ENCODE measurements at places on chromosomes 5 and 9.
A peak's percentile ranks its signal among the peaks of the same experiment; 100 is the strongest.

DNA sequence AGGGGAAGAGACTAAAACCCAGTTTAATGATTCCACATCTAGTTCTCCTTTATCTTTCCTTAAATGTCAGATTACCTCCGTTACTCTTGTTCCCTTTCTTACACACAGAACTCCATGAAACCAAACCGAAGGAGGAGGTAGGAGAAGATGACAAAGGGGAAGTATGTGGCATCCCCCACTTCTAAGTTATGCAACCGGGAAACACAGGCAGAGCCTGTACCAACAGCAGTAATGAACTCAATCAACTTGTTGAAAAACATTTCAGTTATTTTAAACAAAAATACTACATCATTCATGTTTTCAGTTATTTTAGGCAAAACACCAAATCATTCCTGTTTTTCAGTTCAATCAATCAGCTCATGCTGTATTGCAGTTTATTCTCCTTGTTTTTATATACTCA lies 101.8 kb downstream of the PCSK1 start:
- no peak for DNase-seq

- DNase-seq: no peak
These were observed 7.9 kb downstream of the SLC6A3 start for GRCh38 chr5:1437226-1437829.

GRCh38 chr5:67636850-67637524 lies 440.4 kb upstream of the CD180 start:
- DNase-seq: no peak

DNA sequence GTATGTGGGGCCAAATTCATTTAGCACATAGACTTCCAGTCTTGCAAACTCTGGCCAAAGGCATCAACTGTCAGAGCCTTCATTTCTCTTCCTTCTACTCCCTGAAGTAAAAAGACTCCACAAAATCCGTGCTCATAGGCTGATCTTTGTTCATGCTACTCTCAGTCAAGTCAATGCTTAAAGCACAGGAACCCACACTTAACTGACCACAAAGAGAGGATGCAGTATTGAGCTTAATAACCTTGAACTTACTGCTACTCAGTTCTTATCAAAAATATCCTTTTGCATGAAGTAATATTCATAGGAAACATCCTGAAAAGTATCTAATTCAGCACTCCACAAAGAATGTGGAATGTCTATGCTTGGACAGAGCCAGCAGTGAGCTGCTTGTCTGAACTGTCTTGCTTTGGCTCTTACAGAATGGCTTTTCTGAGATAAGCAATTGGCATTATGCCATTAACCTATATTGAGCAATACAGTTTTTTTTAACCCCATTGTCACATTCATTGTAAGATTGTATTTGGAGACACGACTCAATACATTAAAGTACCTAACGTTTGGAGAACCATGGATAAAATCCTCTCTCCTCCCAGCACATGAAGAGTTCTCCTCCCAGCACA lies 21.7 kb downstream of the LPAR1 start:
- DNase-seq: no peak

DNA sequence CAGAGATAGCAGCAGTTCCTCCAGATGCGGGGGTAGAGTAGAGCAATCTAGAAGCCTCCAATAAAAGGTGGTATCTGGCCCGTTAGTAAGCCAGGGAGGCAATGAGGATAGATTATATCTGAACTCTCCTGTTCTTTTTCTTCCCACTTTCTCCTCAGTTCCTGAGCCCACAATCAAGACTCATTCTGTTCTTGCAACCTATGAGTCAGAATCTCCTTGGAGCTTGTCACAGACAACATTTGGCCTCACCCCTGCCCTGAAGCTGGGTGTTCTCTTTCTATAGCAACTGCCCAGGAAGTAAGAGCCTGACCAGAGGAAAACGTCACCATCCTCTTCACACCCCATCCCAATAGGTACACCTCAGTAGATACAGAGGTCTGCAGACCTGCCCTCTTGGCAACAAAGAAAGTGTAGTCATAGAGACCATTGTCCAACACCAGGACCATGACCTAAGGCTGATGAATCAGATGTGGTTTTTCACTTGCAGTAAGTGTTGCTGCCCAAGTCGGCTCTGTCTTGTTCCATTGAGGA lies 76.3 kb upstream of the PCA3 start:
- DNase-seq: no peak

DNA sequence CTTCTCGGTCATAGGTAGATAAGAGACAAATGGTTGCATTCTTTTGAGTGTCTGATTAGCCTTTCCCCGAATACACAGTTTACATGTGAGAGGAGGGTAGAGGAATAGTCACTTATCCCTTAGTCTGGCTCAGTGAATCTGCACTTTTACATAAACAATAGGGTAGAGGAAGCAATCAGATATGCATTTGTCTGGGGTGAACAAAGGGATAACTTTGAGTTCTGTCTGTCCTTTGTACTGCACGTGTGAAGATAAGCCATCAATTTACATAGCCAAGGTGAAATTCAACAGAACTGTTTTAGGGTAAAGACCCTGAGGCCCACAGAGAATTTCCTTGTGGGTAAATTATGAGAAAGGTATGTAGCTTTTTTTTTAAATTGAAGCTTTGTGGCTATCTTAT lies 10.1 kb upstream of the IGFBPL1 start:
- DNase-seq: no peak

DNA sequence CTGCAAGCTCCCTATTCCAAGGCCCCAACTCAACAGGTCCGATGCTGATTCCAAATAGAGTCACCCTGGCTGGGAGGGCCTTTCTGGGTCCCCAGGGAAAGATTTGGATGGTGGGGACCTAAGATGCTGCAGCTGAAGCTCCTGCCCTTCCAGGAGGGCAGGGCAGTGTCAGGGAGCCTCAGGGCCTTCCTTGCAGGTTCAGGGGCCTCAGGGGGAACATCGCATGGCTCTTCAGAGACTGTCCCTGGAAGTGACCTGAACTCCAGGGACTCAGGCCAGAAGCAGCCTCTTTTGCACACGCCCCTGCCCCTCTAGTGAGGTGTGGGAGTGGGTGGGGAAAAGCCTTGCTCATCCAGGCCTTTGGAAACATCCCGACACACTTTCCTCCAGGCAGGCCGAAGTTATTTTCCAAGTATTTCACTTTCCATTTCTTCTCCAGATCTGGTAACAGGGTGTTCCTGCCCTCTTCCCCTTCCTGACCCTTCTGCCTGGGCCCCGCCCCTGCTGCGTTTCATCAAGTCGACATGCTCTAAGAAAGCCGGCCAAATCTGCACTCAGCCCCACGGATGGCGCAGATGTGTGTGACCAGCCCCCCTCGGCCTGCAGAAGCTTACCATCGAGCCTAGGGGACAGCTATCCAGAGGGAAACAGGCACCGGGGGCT lies 159.5 kb downstream of the FGF18 start:
- no peak for DNase-seq

- no peak for DNase-seq
These were observed 142.2 kb downstream of the SV2C start for GRCh38 chr5:76225336-76225735.

DNA sequence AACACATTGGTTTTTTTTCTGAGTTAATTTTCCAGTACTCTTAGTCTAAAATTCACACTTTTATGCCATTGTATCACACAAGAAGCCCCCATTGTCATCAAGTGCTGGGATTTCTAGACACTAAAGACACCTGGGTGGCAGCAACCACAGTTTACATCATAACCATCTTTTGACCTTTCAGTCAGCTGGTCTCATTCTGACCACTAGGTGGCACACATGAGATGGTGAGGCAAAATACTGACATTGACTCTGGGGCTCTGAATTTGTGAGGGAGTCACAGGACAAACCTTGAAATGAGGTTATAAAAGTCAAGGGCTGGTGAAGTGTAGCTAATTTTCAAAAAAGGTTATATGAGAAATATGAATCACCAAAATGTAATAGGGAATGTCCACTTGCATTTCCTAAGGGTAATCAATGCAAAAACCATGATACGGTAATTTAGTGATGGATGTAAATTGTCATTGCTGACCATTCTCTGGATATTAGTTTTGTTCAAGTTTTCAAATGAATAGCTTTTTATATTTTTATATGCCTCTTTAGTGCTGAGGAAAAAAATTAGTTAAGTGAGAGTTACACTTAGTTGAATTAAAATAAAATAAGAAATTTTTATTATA lies 229.4 kb downstream of the DMAC1 start:
- peak; percentile 18 for DNase-seq

- DNase-seq: no peak
These were observed 291.5 kb downstream of the SEC61B start for GRCh38 chr9:99513441-99514112.

- no peak for DNase-seq
These were observed 420.4 kb downstream of the CETN3 start for GRCh38 chr5:89988998-89989655.

DNA sequence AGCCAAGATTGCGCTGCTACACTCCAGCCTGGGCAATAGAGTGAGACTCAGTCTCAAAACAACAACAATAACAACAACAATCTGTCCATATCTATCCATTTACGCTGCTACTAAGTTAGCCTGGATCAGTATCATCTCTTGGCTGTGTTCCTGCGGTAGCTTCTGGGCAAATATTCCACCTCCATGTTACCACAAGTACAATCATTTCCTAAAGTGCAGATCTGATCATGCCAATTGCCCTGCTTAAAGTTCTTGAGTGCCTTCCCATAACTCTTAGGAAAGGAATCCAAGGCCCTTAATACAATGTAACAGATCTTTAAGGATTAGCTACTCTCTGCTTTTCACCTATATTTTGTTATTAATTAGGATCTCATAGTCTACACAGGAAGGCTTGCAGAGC lies 15.4 kb upstream of the PPP2R2B start:
- DNase-seq: no peak

DNA sequence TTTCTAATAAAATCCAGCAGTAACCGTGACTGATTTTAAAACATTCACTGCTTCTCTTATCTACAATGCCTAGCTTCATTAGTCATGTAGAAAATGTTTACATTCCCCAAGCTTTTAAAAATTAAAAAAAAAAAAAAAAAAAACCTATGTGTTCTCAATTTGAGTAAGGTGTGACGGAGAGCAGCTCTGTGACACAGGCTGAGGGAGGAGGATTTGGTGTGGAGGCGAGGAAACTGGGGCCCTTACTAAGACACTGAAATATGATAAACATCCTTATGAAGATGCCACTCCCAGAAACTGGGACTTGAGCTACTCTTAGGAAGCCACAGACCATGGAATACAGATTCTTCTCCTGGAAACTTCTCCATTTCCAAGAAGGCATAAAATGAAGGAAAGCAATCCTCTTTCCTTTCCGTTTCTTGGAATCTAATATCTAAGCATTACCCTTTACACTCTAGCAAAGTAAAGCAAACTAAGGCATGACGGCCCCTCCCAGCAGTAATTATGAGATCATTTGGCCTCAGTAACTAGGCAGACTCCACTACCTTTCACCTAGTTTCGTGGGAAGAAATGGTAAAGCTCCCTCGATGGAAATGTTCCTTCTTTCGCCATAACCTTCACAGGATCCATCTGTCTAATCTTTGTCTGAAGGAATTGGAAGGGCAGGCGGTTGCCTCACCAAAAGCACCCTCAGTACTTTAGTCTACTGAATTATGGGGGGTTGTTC lies 23.5 kb downstream of the GRAMD2B start:
- DNase-seq: no peak

DNA sequence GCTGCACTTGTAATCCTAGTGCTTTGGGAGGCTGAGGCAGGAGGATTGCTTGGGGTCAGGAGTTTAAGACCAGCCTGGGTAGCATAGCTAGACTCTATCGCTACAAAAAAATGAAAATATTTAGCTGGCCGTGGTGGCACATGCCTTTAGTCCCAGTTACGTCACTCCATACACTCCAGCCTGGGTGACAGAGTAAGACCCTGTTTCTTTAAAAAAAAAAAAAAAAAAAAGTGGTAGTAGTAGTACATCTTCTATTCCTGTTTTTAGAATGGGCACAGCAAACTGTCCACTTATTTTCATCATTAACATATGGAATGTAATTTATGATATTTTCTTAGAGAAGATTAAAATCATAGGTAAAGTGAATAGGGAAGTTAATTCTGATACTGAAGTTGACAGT lies 48.2 kb downstream of the TRIO start:
- no peak for DNase-seq

DNA sequence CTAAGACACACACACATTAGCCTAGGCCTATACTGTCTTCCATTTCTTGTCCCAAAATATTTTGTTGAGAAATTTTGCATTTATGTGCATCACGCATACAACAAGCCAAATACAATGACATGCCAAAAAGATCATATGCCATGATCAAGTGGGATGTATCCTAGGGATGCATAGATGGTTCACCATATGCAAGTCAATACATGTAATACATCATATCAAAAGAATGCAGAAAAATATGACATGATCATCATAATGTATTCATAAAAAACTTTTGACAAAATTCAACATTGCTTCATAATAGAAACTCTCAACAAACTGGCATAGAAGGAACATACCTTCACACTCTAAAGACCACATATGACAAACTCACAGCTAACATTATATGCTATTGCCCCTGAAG lies 5.8 kb upstream of the FAM81B start:
- DNase-seq: no peak

DNA sequence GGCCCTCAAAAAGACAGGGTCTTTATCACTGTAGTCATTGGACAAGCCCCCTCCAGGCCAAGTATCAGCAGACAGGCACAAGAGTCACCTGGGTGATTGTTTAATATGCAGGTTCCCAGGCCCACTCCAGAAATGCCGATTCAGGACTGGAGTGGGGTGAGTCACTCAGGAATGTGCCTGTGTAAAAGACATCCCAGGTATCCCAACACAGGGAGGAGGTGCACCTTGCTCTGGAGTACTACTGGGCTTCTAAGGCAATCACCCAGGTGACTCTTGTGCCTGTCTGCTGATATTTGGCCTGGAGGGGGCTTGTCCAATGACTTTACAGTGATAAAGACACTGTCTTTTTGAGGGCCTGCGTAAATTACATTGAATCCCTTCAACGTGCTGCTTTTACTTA lies 40.6 kb downstream of the ACTL7B start:
- no peak for DNase-seq

Data from hypothalamus (tissue), 51 donors.